ENCODE measurements at places on chromosomes 7 and 10. TPM values are rescaled to one million over a fixed set of nuclear protein-coding genes. Genes with fewer than 3 reads are reported as not detected.

GRCh38 chr7:151247611-151248345, 716 bp downstream of the SMARCD3 start:
- no peak for DNase-seq

DNA sequence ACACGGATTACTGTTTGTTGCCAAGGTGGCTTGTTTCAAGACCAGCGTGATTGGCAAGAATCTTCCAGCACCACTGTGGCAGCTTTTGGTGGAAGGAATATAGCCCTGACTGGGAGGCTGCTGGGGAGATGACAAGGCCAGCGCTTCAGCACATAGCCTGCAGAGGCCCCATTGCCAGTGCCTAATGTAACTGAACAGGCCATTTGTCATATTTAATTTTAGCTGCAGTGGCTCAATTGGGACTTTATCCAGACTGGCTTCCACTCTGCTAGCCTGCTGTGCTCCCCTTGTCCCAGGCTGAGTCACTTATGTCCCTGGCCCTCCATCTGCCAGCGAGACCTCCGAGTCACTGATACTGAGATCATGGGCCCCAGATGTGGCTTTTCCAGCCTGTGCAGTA, 483.1 kb downstream of the GALNT17 start:
- no peak for DNase-seq

DNA sequence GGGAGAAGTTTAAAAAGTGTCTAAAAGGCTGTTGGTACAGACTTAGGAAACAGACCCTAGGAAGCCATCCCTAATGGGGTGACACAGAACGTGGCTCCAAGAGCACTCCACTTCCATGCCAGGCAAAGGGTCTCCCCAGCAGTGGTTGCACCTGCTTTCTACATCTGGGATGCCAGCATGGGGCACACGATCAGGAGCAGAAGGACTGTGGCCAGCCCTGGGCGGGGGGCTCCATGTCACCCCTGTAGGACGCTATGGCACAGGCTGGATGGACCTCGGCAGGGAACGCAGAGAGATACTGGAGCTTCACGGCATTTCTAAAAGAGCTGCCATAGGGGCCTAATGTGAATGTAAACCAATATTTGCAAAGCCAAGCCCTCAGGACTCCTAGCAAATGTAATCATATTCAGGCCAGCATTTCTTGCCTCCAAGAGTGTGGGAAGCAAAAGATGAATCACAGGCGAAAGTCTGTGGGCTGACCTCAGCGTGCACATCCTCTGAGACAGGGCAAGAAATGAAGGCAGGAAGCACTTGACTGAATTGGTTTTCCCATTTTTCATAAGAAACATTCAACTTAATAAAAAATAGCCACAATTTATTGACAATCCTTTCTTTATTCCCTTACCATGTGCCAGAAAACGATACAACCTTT, 93.9 kb downstream of the ATXN7L1 start:
- DNase-seq, result no peak

DNA sequence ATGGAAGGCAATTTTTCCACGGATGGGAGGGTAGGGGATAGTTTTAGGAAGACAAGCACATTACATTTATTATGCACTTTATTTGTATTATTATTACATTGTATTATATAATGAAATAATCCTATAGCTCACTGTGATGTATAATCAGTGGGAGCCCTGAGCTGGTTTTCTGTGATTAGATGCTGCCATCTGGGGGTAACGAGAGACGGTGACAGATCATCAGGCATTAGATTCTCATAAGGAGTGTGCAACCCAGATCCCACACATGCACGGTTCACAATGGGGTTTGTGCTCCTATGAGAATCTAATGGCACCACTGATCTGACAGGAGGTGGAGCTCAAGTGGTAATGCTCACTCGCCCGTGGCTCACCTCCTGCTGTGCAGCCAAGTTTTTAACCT, 103.9 kb upstream of the STK17A start:
- DNase-seq, result no peak

ADCY1 gene
- 0.01 TPM for polyA plus RNA-seq

SFTPD gene
- polyA plus RNA-seq, result not detected

CNPY1 gene
- not detected for polyA plus RNA-seq

MUC12 gene
- polyA plus RNA-seq, result not detected

- DNase-seq, result no peak
Observed at GRCh38 chr7:81680120-81680519, 89.7 kb downstream of the HGF start.

- DNase-seq, result no peak
Observed at GRCh38 chr7:19128856-19129255, 11.4 kb upstream of the TWIST1 start.

GRCh38 chr7:15692501-15693020, 6.1 kb upstream of the MEOX2 start:
- no peak for DNase-seq

- no peak for DNase-seq
Observed at GRCh38 chr7:18532813-18533212, 37.3 kb downstream of the HDAC9 start.

- no peak for DNase-seq
Observed at GRCh38 chr7:137221467-137221866, 122.1 kb downstream of the PTN start.

DNA sequence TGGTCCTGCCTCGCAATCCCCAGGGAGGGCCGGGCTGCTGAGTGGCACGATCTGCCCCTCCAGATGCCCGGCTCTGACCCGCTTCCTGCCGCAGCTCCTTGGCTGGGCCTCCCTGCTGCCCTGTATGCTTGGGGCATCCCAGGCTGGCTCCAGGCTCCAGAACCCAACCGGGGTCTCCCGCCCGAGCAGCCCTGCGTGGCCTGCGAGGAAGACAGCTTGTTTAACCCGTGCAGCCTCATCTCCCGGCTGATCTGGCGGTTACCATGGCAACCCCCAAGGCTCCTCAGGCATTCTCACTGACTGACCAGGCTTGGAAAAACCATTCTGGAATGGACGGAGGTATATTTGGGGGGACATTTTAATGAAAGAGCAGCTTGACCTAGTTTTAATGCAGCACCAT, 232.4 kb upstream of the MYO3A start:
- no peak for DNase-seq

GRCh38 chr10:86182595-86182994, 184.0 kb downstream of the GRID1 start:
- no peak for DNase-seq

DNA sequence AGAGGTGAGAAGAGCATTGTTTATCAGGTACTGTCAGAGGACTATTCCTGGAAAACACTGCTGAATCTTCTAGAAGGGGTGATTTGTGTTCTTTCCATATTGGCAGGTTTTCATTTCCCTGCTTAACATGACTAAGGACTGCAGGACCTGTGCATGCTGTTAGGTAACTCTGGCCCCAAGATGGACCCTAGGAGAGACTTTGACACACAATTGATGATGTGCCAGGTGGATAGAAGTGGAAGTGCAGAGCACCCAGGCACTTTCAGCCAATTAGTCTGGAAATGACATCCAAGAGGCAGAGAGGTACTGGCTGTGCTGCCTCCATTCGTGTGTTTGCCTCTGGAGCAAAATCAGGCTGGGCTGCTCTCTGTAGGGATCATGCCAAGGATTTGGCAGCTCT, 496.3 kb upstream of the GALNT17 start:
- no peak for DNase-seq

DNA sequence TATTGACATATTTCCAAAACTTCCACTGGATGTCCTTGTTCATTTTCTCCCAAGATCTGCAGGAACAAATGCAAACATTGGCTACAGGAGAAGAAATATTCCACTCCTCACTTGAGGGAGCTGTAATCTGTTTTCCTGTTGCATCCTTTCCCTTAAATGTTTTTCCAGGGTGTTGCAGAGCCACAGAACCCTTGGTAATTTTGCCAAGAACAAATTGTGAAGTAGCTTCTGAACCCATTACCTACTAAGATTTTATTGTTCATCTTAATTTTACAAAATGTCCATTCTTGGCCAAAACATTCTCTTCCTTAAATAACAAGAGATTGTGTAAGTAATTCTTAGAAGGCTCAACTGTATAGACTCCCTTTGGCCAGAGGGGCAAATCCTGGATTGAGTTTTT, 177.0 kb downstream of the GNAT3 start:
- no peak for DNase-seq

DNA sequence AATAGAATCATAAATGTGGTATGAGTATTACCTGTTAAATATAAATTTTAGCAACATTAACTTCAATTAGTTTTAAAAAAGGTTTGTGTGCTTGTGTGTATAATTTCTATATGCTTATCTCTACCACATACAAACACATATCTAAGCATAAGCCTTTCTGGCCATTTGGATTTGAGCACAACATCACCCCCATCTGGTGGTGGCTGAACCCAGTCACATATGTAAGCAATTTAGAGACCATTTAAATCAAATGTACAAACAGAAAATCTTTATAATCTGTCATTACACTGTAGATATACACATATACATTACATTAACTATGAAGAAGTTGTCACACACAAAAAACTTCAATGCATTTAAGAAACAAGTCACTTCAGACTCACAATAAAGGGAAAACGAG, 31.7 kb downstream of the GPR22 start:
- DNase-seq, result peak; percentile 4

- no peak for DNase-seq
Observed at GRCh38 chr7:92643821-92644220, 53.6 kb upstream of the FAM133B start.

DNA sequence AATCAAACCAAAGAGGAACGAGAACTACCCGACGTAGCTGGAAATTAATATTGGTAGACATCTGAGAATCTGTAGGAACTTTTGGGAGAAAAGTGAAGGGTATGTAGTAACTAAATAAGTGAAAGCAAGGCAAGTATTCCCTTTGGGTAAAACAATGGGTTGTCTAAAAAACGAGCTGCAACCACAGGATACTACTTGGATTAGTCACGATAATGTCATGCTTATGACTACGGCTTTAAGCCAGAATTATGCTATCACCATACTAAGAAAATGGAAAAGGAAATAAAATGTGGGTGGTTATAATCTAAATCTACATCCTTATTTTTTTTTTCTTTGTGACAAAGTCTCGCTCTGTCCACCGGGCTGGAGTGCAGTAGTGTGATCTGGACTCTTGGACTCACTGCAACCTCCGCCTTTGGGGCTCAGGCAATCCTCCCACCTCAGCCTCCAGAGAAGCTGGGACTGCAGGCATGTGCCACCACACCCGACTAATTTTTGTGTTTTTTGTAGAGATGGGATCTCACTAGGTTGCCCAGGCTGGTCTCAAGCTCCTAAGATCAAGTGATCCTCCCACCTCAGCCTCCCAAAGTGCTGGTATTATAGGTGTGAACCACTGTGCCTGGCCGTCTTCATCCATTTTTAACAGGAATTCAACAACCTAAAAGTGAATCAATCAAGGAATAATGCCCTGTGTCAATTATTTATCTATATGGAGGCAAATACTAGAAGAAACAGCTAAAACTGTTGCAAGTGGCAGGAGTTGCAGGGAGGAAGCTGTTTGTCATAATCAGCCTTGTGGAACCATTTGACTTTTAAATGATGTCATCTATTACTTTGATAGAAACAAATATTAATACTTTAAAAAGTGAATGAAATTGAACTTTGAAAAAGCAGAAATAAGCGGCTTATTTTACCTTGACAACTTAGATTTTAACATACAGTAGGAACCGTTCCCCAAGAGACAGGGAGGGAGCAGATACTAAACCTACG, 189.3 kb downstream of the PRPF18 start:
- DNase-seq, result no peak

DNA sequence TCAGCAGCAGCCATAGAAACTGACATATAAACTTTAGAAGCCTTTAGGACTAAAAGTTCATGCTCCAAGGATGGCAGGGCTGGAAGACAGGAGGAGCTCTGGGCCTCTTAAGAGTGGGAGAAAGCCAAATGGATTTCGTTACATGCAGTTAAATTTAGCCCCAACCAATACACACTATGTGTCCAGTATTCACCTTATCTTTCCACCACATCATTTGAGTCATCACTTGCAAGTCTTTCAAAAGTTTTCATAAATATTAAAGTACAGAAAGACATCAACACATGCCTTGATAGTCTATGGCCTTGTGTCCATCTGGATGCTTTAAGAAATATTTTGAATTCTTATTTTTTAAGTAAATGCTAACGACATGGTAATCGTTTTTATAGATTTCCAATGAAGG, 392.4 kb upstream of the LRRN3 start:
- no peak for DNase-seq

GRCh38 chr7:108839076-108839475, 269.4 kb downstream of the DNAJB9 start:
- no peak for DNase-seq

DNA sequence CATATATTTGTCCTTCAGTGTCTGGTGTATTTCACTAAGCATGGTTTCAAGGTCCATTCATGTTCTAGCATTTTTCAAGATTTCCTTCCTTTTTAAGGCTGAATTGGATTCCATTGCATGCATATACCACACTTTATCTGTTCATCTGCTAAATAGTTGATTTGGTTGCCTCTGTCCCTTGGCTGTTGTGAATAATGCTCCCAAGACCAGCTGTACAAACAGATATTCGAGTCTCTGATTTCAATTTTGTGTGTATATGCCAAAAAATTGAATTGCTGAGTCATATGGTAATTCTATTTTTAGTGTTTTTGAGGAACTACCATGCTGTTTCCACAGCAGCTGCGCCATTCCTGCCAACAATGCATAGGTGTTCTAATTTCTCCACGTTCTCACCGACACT, 216.4 kb downstream of the NRG3 start:
- DNase-seq, result no peak

CPA2 gene
- polyA plus RNA-seq, result not detected

ACBD7 gene
- 0.43 TPM for polyA plus RNA-seq

GRCh38 chr7:84069033-84069432, 125.6 kb downstream of the SEMA3A start:
- no peak for DNase-seq

DNA sequence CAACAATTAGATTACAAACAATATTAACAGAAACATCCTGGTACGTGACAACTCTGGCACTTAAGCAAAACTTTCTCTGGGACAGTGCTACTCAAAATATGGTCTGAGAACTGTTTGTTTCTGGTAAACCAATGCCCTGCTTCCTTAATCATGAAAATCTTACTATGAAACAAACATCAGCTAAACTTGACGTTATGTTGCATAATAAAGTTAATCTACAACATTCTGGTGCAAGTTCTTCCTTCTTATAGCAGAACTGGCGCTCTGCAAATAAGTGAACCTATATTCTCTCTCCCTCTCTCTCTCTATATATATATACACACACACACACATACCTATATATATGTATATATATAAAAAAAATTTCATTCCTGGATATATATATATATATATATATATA, 7.8 kb downstream of the C7orf33 start:
- DNase-seq, result no peak

All from naive thymus-derived CD4-positive, alpha-beta T cell (primary cell).